CD4-positive, CD25-positive, alpha-beta regulatory T cell (primary cell): ENCODE measurements at places on chromosomes 1 and 21.

DNA sequence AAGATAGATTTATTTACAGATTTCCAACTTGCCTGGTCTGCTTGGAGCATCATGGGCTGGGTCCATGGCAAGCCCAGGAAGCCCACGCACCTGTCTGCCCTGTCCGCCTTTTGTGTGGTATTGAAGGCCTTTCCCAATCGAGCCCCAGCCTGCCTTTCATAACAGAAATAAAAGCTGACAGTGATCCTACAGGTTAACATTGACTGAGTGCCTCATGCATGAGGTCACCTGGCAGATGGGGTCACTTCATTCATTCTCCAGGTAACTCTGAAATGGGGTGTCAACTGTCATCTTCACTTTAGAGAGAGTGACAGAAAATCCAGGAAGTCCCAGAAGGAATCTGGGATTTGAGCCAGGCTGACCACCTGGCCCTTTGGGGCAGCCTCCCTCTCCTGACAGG lies 36.3 kb upstream of the CASZ1 start:
- DNase-seq, result no peak

- DNase-seq, result no peak
These were observed 630 bp upstream of the DBT start for GRCh38 chr1:100250264-100250663.

GRCh38 chr1:118032883-118033282 lies 103.3 kb downstream of the WDR3 start:
- no peak for DNase-seq

GRCh38 chr1:37425221-37425620 lies 49.2 kb upstream of the ZC3H12A start:
- no peak for DNase-seq

GRCh38 chr1:161491472-161491871 lies 13.8 kb upstream of the FCGR2A start:
- DNase-seq, result no peak

DNA sequence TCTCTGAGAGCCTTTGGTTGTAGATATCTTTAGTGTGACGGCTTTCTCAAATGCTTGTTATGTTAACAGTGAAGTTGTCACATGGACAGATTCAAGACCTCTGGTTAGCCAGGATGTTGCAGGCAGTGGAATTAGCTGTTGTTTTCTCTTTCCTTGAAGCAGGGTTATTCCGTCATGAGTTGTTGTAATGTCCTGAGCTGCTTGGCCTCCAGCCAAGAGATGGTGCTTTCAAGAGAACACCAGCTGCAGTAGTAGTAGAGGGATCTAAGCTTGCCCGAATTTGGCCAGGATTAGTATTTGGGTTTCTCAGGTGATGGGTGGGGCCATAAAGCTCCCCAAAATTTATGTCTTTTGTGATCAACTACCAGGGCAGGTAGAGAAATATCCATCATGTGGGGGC lies 13.4 kb downstream of the KCNE1 start:
- no peak for DNase-seq
